ENCODE measurements at places on chromosomes 5 and 9.

DNA sequence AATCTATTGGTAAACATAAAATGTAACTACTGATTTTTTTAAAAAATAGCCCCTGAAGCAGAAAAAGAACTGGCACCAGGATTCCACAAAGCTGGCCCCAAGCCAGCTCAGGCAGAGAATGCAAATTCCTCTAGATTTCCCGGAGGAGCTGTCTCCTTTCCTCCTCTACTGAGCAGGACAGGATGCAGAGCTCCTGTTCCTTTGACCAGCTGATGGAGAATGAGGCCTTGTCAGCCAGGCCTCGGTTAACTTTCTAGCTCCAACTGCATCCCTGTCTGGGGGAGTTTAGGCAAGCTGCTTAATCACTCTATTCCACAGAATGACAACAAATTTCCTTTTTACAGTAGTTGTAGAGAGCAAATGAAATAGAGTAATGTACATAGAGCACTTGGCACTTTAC lies 155.5 kb downstream of the GNAQ start:
- DNase-seq: no peak

DNA sequence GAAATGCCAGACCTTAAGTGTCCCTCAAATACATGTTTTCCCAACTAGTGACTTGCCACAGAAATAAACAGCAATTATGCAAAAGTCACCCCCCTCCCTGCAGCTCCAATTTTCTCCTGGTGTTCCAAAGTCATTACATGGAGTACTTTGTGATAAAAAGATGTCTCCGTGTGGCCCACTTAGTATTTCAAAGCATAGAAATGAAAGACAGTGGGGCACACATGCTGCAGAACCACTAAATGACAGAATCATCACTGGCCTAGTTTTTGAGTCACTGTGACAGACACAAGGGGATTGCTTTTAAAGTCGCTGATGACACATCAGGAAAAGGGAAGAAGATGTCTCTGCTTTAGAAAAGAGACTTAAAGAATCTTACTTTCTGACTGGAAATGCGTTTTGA lies 323.4 kb downstream of the PSAT1 start:
- DNase-seq: no peak

- DNase-seq: no peak
Observed at GRCh38 chr9:93814077-93814956, 140.8 kb downstream of the BARX1 start.

- DNase-seq: no peak
Observed at GRCh38 chr9:3478549-3478953, 47.2 kb downstream of the RFX3 start.

GRCh38 chr5:56552612-56553268 lies 262.6 kb upstream of the MAP3K1 start:
- DNase-seq: no peak

Data from non-pigmented ciliary epithelial cell (primary cell).